ENCODE measurements at places on chromosomes 1 and 21.

DNA sequence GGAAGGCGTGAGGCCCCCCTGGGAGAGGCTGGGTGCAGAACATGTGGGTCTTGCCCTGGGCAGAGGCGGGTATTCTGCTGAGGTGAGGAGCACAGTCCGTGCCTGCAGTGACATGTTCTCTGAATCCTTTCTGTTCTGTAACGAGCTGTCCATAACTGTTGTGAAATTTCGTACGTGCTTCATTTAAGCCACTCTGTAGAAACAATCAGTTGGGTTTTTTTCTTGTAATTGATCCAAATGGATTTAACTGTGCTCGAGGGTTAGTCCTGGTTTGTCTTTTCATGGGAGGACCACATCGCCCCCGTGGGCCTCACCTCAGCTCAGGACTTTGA is 45.4 kb upstream of the DIP2A start:
- DNase-seq: no peak

DNA sequence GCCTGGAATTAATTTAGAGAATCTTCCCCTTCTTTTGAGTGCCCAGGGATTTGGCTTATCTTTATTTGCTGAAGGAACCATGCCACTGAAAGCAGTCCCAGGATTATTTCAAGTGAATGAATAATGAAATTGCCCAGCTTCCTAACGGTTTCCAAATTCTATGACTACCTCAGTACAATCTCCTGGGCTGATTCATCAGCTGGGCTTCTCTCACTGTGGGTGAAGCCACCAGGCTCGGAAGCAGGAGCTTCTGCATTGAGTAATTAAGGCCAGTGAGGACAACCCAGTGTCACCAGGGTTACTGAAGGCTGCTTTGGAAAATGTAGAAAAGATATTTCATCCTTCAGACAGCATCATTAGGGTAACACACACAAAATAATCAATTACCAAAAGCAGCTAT is 169.8 kb downstream of the DAB1 start:
- no peak for DNase-seq

DNA sequence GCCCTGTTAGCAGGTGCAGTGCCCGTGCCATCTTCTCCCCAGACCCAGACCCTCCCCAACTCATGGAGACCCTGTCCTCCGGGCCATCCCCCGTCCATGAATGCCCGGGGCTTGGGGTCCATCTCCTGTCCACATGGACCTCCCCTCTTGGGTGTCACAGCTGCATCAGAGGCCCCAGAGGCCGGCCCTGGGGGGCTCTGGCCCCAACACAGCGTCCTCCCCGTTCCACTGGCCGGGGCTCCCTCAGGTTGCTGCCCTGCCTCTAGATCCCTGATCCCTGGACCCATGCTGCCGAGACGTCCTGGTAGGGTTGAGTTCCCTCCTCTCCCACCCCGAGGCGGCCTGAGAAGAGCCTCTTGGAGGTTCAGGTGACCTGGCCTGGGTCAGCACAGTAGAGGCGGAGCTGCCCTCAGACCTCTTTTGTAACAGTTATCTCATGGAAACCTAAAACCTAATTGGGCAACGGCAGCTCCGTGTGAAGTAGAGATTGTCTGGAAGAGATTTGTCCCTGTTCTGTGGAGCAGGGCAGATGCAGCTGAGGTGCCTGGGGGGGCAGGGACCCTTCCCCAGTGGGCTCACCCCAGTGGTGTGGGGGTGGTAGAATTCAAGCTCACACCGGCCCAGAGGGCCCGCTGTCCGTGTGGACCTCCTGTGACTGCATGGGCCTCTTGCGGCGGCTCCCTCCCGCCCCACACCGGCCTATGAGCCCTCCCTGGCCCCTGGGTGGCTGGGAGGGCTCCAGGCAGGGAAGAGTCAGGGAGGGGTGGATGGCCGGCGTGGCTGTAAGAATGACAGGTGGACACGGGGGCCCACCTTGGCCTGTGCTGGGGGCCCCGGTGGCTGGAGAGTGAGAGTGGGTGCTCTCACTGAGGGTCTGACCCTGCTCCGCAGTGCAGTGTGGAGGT is 56.1 kb downstream of the SKI start:
- no peak for DNase-seq

DNA sequence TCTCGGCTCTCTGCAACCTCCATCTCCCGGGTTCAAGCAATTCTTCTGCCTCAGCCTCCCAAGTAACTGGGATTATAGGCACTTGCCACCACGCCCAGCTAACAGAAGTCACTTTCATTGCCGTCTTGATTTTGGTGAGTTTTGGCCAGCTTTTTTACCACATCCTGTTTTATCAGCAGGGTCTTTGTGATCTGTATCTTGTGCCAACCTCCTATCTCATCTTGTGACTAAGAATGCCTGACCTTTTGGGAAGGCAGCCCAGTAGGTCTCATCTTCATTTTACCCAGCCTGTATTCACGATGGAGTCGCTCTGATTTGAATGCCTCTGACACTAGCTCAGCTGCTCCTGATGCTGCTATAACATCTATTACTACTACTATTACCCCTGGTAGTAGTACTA is 46.8 kb upstream of the BARHL2 start:
- no peak for DNase-seq

DNA sequence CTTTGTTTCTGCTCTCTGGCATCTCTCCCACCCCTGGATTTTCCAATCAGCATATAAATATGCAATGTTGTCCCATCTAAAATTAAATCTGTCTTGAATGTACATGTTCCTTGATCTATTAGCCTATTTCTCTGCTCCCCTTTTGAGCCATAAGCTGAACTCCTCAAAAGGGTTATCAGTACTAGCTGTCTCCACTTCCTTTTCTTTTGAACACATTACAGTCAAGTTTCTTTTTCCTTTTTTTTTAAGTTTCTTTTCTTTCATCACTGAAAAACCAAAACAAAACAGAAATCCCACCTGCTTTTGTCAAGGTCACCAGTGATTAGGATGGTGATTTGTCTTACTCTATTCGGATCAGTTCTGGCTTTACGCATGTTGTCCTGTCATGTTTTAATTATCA is 29.3 kb downstream of the XCL2 start:
- DNase-seq: no peak

GRCh38 chr1:95951371-95952102 is 717.5 kb downstream of the RWDD3 start:
- no peak for DNase-seq

All from stimulated activated CD4-positive, alpha-beta T cell treated with anti-CD3 and anti-CD28 coated beads, Interleukin-1b, Interleukin-23, amount 100 ng/mL, for 1 hour (primary cell).